Epithelial cell of esophagus (primary cell): ENCODE measurements at places on chromosomes 4 and X.
A peak's percentile ranks its signal among the peaks of the same experiment; 100 is the strongest.

- DNase-seq: peak; percentile 19
Observed at GRCh38 chr4:26885912-26886274, 25.3 kb downstream of the STIM2 start.

GRCh38 chr4:140351093-140352075 is 22.1 kb upstream of the SCOC start:
- DNase-seq: no peak

GRCh38 chr4:98657531-98658286 is 702 bp downstream of the TSPAN5 start:
- DNase-seq: peak; percentile 77

DNA sequence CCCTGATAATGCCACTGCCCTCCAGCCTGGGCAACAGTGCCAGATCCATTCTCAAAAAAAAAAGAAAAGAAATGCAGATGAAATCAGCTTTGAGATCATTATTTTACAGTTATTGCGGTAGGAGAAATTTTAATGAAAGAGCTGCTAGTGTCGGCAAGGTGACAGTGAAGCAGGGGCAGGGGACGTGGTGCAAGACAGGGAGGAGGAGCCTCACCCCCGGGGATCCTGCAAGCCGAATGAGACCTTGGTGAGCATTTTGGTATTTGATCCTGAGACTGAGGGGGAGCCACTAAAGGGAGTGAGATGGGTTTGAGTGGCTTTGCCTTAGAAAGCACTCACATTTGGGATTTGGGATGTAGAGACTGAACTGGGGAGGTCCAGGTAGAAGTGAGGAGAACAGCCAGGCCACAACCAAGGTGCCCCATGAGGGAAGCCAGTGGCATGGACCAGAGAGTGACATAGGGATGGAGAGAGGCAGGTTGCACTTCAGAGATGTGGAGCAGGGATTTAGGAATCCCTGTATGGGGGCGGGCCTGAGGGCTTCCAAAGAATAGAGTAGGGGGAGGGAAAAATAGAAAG is 23.6 kb downstream of the RBM10 start:
- no peak for DNase-seq

DNA sequence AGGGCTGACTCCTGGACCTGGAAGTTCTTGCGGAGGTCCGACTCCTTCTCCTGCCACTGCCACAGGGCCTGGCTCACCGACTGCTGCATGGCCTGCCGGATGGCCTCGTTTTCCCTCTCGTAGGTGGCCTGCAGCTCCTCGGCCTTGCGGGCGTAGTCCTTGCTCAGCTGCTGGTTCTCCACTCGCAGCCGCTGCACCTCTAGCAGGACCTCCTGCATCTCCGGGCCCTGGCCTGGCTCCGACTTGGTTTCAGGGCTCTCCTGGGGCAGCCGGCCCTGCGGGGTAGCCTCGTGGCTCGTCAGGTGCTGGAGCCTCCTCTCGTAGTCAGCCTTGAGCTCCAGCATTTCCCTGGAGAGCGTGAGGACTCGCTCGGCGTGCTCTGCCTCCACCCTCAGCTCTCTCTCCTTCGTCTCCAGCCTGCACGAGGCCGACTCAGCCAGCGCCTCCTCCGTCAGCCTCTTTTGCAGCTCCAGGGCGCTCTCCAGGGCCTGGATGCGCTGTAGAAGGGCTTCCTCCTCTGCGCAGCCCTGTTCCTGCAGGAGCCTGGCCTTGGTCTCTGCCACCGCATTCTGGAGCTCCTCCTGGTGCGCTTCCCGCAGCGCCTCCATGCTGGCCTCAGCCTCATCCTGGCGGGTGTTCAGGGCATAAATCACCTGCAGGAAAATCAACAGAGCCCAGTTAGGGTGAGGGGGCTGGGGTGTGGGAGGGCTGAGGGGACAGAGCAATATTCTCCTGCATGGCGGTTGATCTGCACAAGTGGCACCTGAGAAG is 72.2 kb downstream of the FAM184B start:
- no peak for DNase-seq

- no peak for DNase-seq
Observed at GRCh38 chrX:150990910-150991309, 7.8 kb downstream of the HMGB3 start.

GRCh38 chr4:47049347-47049746 is 18.0 kb downstream of the GABRB1 start:
- no peak for DNase-seq

- DNase-seq: no peak
Observed at GRCh38 chrX:72001471-72001870, 90.8 kb downstream of the NHSL2 start.

- DNase-seq: no peak
Observed at GRCh38 chr4:2797545-2798305, 4.8 kb downstream of the SH3BP2 start.

GRCh38 chr4:33064238-33064637 is 2344.1 kb downstream of the PCDH7 start:
- DNase-seq: no peak

DNA sequence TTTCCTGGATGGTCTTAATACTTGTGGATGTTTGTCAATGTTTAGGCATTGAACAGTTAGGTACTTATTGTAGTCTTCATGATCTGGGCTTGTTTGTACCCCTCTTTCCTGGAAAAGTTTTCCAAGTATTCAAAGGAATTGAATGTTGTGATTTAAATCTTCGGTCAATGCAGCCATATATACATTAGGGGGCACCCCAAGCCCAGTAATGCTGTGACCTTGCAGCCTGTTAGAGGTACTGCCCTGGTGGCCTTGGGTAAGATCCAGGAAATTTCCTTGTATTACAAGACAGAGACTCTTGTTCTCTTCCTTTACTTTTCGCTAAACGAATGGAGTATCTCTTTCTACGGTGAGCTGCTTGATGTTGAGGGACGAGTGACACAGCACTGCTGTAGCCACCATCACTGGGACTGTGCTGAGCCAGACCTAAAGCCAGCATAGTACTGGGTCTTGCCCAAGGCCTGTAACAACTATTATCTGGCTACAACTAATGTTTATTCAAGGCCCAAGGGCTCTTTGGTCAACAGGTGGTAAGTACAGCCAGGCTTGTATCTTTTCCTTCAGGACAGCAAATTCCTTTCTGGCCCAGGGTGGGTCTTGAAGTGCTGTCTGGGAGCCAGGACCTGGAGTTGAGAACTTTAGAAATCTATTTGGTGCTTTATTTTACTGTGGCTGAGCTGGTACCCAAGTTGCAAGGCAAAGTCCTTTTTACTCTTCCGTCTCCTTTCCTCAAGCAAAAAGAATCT is 118.3 kb upstream of the ATOH1 start:
- peak; percentile 32 for DNase-seq

- DNase-seq: no peak
Observed at GRCh38 chrX:72685018-72685417, 29.1 kb downstream of the PHKA1 start.

DNA sequence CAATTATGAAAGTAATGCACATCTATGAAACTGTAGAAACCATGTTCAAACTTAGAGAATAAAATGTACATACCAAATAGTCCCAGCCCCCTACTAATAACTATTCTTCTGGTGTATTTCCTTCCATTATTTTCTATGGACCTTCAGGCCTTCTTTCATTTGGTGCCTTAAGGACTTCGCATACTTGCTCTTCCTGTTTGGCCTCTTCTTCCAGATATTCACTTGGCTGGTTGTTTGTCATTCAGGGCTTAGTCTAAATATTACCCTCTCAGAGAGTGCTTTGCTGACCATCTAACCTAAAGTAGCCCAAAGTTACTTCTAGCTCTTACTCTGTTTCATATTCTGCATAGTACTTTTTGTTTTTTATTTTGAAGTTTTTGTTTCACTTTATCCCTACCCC is 70.3 kb upstream of the ARMCX2 start:
- DNase-seq: peak; percentile 0

DNA sequence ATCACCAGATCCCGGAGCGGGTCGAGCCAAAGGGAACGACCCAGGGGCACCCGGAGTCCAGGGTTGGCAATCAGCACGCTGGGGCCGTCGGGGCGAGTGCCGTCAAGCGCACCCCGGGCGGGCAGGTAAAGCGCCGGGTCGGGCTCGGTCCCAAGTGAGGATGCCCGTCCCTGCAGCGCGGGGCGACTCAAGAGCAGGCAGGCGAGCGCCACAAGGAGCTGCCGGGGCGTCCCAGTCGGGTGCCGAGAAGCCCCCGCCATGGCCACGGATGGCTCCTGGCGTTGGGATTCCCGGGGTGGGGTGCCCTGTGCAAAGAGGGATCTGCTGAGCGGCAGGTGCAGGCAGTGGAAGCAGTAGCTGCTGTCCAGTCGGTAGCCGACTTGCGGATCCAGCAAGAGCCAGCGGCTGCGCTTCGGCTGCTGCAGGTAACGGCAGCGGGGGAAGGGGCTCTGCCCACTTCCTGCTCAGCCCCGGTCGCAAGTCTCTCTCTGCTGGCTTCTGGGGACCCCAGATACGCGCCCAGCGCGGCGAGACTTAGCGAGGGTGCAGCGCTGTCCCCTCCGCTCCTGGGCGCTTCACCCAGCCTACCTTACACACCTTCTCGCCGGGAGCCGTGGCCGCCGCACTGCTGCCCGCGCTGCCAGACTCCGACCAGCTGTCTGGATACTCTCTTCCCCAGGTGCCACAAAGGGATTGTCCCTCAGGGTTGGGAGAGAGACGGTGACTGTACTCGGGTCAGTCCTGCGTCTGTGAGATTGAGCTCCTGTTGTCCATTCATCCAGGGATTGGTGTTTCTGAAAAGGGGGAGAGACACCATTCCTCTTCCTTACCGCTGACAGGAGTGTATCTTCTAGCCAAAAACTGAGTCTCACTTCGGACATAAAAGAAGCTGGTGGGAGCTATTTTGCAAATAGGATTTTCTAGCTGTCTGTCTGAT is at the start of gene FREM3:
FREM3 (minus strand) TSS at position 260 of the 937 bp plus-strand sequence; CDS start at position 260, 0 bp downstream.
- DNase-seq: peak; percentile 10

- DNase-seq: peak; percentile 42
Observed at GRCh38 chrX:39772057-39772832, 325.5 kb downstream of the BCOR start.

DNA sequence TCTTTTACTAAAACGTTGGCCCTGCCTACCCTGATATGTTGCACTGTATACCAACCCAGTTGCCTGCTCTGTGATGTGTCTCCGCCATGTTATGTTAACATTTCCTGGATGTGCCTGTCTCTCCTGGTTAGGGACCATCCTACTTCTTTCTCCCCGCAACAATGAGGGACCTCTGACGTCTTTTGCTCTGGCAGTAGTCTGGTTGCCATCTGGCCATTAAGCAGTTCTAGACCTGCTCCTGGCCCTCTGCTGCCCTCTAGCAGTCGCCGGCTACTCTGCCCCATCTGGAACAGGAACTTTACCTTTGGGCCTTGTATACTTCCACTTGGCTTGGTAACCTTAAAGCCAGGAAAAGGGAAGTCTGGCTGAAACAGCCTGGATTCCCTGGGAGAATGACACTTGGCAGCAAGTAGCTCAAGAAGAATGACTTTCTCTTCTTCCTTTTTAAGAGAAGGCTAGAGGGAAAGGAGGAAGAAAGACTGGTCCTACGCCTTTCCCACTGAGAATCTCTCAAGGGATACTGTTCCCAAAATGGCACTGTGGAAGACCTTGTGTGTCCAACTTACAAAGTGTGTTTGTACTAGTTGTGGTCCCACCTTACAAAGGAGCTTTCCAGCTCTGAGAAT is 63.5 kb downstream of the GPC3 start:
- peak; percentile 42 for DNase-seq

DNA sequence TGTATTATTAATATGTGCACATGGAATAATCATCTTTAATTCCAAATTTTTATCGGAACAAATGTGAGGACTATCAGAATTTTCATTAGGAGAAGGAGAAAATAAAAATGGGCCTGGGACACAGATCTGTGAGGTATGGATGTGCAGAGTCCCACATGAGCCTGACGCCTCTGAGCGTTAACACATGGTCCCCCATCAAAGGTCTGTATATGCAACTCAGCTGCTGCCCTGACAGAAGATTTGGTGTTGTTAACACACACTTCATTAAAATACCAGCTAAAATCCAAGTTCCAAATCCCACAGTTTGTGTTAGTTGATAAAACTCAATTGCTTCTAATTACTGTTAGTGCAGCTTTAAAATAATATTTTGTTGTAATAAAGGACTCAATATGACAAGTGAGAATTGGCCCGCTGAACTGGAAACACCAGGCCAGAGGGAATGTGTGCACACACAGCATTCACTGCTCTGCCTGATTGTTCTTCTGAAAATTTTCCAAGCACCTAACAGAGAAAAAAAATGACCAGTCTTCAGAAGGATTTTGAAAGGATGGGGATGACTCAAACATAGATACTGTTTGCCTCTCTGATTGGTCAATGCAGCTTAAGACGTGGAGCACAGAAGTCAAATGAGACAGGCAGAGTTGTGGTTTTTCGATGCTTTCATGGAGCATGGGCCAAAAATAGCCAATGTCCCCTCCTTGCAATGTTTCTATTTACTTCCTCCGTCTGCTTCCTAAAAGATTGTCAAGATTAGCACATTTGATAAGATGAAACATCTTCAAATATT is 266.6 kb downstream of the NKX6-1 start:
- no peak for DNase-seq

GRCh38 chrX:1397001-1397400 is 5.1 kb upstream of the SLC25A6 start:
- DNase-seq: no peak

GRCh38 chr4:76867880-76868655 is 29.9 kb downstream of the SOWAHB start:
- peak; percentile 44 for DNase-seq

GRCh38 chr4:168811207-168811606 is 198.8 kb downstream of the CBR4 start:
- DNase-seq: peak; percentile 78

- peak; percentile 51 for DNase-seq
Observed at GRCh38 chr4:141636082-141636770, at the start of gene IL15. IL15 (plus strand) TSS chr4:141636583; CDS start chr4:141719465, 82,882 bp downstream.

GRCh38 chr4:26525136-26525770 is 35.0 kb upstream of the CCKAR start:
- peak; percentile 55 for DNase-seq

GRCh38 chr4:81622474-81623184 is 150.9 kb upstream of the RASGEF1B start:
- no peak for DNase-seq

DNA sequence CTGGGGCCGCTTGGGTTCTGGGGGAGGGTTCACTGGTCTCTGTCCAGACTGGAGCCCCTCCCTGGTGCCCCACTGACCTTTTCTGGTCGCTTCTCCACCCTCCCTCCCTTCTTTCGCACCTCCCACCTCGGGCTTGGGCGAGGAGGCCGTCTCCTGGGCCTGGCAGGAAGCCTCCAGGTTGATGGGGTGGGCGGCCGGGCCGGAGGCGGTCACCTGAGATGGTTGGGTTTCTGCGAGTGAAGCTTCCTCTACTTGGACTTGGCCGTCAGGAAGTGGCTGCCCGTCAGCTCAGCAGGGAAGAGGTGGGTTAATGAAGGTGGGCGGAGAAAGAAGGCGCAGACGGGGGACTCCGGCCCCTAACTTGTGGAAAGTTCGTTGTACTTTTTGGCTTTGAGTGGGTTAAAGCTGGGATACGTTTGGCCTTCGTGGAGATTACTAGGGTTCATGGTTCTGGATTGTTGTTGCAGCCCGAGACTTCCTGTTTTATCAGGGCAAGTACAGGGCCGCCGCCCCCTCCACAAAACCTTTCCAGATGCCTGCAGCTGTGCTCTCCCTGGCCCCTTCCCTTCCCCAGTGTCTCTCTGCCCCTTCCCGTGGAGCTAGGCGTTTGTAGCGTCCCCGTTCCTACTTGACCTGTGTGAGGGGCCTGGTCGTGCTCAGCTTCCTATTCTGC is 1.2 kb downstream of the AKAP17A start:
- DNase-seq: peak; percentile 36
